ENCODE measurements at places on chromosomes 11 and 22.
A peak's percentile ranks its signal among the peaks of the same experiment; 100 is the strongest.

DNA sequence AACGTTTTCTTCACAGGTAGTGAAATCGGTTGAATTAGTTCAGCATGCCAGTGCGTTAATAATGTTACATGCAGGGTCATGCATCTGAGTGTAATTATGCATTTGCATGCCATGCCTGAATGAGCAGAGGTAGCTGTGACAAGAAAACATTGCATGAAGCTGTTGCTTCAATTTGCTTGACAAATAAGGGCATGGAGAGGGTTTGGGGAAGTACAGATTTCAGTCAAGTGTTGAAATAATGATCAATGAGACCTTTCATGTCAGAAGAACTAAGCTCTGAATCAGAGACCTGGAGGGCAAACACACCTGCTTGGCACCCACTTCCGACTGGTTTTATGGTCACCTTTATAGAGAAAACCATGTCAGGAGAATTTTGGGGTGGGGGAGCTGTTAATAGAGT lies 221.4 kb downstream of the DBX1 start:
- peak; percentile 66 for DNase-seq

DNA sequence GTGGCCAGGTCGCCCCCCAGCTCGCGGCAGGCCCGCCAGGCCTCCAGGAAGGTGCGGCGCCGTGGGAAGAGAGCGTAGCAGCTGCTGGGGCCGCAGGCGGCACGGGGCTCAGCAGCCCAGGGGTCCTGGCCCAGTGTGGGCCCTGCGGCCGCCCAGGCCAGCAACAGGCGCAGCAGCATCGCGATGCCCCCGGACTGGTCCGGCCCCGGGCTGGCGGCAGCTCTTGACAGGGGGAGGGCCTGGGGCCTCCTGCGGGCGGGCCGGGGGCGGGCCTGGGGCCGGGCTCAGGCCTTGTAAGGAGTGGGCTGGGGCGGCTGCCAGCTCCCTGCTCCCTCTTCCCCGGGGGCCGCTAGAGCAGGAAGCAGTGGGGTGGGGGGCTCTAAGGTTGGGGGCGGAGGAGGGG lies at the start of gene CD248:
TSS of gene CD248 (minus strand) at position 196 of the 403 bp plus-strand sequence. CDS start at position 179, 17 bp downstream.
- DNase-seq = no peak

GRCh38 chr22:49838771-49839717 lies 11.4 kb upstream of the BRD1 start:
- DNase-seq = no peak

GRCh38 chr11:10522921-10523320 lies 18.1 kb downstream of the RNF141 start:
- DNase-seq = peak; percentile 46

DNA sequence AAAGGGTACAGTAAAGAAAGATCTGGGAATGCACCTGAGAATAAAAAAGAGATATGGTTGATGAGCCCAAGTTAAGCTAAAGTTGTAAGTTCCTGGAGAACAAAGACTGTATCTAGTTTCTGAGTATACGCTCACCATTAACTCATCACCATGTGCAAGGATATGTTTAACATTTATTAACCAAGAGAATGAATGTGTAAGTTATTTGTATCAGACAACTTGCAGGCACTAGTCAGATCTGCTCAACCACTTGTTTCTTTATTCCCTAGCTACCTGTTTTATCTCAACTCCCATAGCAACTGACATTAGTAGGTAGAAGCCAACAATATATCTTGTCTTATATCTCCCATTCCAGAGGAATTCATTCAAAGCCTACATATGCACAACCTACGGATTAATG lies 74.9 kb upstream of the KCNA4 start:
- DNase-seq = no peak

DNA sequence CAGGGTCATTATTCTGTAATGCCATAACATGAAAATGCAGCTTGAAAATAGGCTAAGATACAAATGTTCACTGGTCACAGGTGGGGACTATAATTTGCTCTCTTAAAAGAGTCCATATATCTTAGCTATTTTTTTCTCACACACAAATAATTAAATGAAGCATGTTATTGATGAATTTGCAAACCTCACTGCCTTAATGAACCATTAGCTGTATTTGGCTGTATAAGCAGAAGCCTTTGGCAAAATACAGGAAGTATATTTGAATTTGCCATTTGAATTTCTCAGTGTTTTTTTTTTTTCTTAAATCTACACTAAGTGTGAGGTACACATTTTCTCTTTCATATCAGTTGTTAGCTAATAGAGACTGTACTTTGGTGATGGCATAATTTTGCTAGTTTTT lies 38.7 kb downstream of the DDI1 start:
- DNase-seq = no peak

DNA sequence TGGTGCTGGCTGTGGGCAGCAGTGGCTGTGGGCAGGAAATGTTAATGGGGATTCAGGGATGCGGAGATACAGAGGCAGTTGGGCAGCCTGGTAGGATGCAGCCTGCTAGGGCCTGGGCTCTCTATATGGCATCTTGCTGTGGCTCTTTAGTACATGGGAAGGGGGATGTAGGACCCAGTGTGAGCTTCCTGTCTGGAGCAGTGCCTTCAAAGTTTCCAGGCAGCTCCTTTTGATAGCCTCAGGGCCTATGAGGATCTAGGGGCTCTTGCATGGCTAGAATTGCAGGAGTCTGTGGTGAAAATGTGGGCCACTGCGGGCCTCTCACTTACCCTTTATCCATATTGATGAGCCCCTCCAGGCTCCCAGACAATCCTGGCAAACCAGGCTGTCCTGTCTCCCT lies 213.2 kb upstream of the SNX19 start:
- no peak for DNase-seq

DNA sequence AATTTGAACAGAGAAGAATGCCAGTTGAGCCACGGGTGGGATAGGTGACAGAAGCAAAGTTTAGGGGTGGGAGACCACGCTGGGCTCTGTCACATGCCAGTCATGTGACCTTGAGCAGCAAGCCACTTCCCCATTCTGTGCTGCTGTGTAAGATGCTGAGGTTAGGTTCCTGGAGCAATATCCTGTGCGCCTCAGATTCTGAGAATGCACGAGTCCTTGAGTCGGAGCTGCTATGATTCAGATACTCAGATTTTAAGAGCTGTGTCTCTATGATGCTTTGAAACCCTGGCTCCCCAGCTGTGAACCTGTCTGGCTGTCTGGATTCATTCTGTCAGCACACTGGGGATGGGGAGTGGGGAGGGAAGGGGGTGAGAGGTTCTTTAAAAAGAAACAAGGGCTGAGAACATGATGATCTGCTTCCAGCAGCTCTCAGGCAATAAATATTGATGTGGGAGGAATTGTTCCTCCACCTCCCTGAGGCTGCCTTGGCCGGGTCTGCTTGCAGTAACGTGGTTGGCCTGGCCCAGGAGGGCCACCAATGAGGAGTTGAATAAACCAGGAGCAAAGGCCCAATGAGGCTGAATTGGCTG lies 24.0 kb downstream of the SLCO2B1 start:
- no peak for DNase-seq

GRCh38 chr11:127890030-127890615 lies 697.2 kb downstream of the ETS1 start:
- DNase-seq = peak; percentile 68

DNA sequence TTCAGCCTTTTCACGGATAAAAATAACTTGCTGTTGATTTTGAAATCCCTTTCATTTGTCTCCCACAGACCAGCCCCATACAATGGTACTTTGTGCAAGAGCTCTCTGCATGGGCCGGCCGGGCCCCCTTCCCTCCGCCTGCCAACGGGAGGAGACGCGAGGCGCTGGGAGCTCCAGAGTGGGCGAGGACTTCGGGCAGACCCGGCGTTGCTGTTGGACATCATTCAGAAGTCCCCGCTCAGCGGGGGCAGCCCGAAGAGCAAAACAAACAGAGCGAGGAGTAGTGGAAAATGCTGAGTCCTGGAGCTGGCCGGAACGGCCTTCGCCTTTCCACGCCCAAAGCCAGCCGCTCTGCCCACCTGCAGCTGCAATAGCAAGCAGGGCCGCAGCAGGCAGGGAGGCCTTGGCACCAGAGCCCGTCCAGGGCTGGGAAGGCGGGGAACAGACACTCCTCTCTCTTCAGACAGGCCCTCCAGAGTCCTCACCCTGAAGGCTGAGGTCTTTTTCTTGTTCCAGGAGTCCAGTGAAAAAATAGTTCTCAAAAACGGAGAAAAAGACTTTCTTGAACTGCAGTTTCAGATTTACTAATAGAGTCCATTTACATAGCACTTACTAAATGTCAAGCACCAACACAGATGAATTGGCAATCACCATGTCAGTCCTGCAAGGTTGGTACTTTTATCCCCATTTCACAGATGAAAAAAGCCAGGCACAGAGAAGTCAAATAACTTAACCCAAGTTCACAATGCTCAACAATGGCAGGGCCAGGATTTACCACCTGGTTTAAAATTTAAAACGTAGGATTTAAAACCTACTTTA lies 135.5 kb downstream of the ETS1 start:
- DNase-seq = no peak

DNA sequence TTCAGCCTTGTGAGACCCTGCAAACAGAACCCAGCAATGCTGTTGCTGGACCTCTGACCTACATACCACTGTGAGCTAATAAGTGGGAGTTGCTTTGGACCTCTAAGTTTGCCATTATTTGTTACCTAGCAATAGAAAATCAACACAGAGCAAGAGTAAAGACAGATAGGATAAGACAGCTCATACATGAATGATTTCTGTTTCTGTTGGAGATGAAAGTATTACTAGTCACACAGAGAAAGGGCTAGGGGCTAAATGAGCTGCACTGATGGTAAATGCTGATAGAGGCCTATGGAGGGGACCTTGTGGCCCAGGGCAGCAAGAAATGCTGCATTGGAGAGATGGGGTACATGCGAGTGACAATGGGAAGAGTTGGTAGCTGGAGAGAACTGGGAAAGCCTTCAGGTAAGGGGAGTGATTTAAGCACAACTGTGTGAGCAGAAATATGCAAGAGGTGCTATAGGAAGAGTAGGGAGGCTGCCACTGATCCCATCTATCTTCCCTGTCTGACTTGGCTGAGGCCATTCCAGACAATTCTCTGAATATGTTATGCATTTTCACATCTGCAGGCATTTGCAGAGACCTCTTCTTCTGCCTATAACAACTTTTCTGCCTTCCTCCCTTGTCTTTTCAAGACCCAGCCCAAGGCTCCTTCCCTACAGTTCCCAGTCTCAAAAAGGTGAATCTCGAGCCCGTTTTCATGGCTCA lies 46.1 kb upstream of the SYN3 start:
- DNase-seq = no peak

DNA sequence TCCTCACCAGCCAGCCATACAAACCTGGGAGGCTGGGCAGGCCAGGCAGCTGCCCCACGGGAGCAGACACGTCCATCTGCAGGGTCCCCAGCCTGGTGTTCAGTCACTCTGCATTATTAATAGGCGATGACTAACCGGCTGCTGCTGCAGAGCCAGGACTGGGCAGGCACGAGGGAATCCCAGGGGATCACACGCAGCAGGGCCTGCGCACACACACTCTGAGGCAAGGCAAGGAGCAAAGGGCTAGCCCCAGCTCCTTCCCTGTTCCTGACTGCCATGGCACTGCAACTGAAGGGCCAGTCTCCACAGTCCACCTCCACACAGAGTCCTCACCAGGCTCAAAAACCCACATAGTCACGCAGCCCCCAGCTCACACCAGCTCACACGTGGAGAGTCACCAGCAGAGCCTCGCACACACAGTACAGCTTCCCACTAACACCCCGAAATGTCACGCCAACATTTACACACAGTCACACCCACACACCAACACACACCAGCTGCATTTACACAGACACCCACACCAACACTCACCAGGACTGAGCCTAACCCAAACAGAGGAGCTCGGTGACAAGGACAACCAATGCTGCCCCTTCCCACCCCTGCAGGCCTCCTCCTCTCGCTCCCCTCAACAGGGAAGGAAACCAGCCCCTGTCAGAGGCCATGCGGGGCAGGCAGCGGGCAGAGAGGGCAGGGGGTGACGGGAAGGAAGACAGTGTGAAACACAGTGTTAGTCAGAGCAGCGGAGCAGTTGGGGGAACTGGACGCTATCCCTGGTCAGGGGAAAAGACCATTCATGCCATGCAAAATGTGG lies 47.3 kb downstream of the NRXN2 start:
- peak; percentile 85 for DNase-seq

GRCh38 chr11:73420136-73420535 lies 43.9 kb downstream of the RELT start:
- no peak for DNase-seq

DNA sequence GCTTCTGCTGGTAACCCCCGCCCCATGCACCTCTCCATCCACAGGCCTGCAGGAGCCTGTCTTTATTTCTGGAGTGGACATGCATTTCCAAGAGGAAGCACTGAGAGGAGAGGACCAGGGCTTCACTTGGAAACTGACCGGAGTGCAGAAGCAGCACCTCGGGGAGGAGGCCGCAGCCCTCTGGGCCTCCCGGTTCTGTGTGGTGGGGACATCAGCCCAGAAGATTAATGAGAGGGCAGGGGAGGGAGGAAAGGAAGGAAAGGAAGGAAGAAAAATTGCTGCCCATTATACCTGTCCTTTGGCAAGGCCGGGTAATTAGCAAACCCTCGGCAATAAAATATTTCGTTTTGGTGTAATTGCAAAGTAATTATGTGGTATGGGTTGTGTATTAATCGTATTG lies 97.0 kb downstream of the TP53I11 start:
- DNase-seq = no peak

DNA sequence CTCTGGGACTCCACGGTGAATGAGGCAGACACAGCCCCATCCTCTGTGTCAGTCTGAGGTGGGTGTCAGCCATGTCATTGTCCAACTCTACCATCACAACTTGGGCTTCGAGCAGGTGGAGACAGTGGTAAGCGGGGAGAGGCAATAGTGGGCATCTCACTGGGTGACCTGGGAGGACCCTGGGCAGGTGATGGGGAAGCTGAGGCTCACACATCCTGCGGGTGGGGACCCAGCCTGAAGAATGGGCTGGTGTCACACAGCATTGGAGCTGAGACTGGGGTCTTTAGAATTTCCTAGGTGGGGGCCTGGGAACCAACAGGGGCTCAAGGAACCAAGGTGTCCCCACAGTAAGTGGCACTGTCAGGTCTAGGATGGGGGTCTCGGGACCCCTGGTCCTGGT lies 7.0 kb upstream of the SMARCB1 start:
- DNase-seq = no peak

GRCh38 chr11:116413301-116414242 lies 359.2 kb downstream of the BUD13 start:
- no peak for DNase-seq

DNA sequence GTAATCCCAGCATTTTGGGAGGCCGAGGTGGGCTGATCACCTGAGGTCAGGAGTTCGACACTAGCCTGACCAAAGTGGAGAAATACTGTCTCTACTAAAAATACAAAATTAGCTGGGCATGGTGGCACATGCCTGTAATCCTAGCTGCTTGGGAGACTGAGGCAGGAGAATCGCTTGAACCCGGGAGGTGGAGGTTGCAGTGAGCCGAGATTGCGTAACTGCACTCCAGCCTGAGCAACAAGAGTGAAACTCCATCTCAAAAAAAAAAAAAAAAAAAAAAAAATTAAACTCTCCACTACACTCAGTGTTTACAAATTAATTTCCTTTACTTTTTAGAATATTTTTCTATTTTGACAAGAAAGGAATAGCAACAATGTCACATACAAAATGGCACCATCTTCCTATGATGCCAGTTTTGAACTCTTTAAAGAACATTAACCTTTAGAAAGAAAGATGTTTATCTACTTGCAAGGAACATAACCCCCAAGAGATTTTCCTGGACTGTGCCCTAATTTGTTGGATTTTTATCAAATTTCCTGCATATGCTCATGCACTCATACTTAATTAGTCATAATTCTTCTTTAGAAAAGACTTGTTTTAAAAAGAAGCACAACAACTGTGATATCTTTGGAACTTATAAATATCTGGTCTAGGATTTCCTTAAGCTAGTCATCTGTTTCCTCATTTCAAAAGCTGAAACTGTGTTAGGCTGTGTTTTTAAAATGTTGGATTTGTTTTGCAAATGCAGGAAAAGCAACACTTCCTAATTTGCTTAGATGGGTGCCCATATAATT lies 22.6 kb upstream of the HIPK3 start:
- DNase-seq = no peak

- DNase-seq = peak; percentile 69
These were observed 677.2 kb upstream of the TENM4 start for GRCh38 chr11:80118073-80118472.

Measured in epithelial cell of esophagus (primary cell).